Fibroblast of skin of back (primary cell): ENCODE measurements at places on chromosomes 12 and 14.

GRCh38 chr12:52274521-52275120 is at the start of gene KRT86:
TSS of gene KRT86 (plus strand) at chr12:52274645. CDS start at chr12:52301917, 27,272 bp downstream.
- no peak for DNase-seq

- no peak for DNase-seq
Observed at GRCh38 chr12:108764540-108765288, 33.4 kb upstream of the CORO1C start.

DNA sequence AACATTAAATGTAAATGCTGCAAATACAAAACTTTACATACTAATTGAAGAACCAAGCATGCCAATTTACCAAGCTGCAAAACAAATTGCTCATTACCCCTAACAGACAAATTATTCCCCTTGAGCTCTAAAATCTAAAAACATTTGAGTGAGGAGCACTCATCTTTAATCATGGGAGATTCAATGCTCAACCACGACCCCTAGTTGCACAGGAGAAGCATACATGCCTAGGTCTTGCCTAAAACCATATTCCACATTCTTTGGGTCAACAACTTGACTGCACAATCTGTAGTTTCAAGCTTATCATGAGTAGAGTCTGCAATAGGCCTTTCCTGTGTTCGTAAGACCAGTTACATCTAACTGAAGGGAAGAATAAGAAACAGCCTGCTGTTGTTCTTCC is 69.7 kb downstream of the MGAT4C start:
- peak; percentile 3 for DNase-seq

- DNase-seq = peak; percentile 48
Observed at GRCh38 chr12:21774358-21775132, at the start of gene KCNJ8. TSS of gene KCNJ8 (minus strand) at chr12:21774706. CDS start at chr12:21773616, 1,090 bp downstream.

DNA sequence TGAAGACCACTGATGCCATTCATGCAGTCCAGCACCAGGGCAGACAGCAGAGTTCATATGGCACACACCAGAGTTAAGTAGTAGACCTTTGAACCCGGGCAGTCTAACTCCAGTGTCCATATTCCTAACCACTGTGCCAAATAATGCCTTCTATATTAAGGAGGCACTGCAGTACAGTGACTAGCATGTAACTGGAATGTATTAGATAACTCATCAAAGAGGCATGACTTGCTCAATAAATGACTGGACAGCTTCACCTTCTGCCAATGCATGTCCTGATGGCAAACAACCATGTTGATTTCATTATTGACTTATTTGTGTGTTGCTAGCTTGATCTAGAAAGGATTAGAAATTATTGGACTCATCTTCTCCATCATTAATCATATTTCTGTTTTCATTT is 40.2 kb downstream of the DACT1 start:
- DNase-seq = no peak

DNA sequence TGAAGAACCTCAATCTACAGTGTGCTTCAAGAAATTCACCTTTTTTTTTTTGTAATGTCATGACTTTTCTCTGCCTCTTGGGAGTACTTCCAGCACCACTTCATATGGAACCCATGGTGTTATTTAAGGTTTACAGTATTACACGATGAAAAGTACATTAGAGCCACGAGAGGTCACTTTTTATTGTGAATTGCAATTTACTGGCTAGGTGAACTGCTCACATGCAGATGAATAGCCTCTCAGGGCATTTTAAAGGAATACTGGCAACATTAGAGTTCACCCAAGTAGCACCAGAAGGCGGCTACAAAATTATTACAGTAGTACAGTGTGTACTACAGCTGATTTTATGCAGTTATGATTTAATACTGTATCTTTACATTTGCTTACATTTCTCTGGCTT is 99.1 kb upstream of the PPP4R3A start:
- no peak for DNase-seq

DNA sequence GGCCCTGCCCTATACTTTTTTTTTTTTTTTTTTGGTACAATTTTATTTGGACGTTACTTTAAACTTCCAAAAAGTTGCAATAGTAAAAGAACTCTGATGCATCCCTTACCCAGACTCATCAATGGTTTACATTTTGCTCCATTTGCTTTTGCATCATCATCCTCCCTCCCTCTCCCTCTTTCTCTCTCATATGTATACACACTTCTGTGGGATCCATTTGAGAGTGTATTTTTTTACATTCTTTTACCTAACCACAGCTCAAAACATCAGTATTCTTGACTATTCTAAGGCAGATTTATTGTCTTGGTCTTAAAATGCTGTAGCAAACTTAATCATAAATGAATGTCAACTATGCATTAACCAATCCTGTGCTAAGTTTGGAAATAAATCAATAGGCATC is 111.6 kb downstream of the PRICKLE1 start:
- DNase-seq = peak; percentile 55

- DNase-seq = no peak
Observed at GRCh38 chr12:79299447-79300198, 391.1 kb downstream of the PAWR start.

DNA sequence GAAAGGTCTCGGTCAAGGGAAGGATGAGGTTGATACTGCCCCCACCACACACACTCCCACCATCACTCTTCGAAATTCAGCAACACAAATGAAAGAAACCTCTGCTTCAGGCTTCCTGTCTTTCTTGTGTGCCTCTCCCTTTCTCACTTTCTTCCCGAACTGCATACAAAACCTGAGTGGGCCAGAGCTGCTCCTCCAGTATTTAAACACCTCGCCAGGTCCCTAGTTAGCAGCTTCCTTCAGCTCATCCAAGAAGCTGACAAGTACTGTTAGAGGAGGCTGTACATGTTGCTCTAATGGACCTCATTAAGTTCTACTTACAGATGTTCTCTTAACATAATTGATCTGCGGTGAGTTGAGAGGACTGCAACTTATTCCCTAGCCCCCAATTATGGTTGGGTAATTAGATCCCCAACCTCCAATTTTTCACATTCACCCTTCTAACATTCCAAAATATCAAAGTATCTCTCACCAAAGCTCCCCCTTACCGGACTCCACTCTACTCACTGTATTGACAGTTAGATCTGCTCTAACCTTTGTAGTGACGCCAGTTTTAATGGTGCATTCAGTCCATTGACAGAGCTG is 4.1 kb upstream of the LMO3 start:
- no peak for DNase-seq

DNA sequence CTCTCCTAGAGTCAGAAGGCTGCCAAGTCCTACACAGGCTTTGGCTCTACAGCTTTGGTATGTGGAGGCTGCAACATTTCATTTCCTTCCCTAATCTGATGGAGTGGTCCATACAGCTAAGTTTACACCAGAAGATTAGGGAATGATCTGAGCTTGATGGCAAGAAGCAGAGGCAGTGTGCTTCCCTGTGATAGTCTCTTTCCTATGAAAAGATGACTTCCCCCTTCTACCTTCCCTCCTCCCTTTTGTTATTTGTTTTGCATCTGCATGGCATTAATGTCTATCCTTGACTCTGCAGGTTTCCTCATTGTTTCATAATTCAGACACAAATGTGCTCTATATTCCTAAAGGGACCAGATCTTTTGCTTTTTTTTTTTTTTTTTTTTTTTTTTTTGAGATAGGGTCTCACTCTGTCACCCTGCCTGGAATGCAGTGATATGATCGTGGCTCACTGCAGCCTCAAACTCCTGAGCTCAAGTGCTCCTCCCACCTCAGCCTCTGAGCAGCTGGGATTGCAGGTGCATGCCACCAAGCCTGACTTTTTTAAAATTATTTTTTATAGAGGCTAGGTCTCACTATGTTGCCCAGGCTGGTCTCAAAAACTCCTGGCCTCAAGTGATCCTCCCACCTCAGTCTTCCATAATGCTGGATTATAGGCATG is 76.3 kb downstream of the GRIP1 start:
- DNase-seq = no peak

DNA sequence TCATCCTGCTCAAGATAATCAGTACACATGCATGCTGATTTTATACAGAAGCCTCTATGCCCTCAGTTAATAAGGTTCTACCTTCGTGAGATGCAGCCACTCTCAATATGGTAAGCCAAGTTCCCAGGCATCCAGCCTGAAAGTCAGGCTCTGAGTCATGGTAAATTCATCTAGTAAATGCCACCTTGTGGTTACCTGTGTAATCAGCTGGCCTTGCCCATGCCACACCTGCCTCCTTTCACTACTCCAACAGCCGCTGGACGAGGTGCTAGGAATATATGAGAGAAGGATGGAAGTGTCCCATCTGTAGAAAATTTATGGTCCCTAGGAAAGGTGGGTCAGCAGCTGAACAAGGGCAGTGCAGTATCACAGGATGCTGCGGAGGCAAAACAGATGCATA is 207.3 kb downstream of the SSPN start:
- DNase-seq = no peak

DNA sequence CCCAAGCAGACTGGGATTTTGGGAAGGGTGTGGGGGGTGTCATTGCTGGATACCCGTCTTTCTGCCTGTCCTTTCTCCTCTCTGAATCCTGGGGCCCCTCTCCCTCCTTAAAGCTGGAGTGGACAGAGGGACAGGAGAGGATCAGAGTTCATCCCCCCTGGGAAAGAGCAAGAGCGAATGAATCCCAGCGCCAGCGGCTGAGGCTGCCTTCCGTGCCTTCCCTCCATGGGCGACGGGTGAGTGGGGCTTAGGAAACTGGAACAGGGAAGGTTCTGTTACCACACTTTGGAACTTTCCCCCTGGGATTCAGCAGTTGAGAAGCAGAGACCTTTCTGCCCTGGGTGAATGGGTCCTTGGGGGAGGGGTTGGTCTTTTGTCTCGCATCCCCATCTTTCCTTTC is 16.2 kb upstream of the RIN3 start:
- no peak for DNase-seq

- DNase-seq = peak; percentile 2
Observed at GRCh38 chr12:87728931-87729593, 300.1 kb downstream of the C12orf50 start.

DNA sequence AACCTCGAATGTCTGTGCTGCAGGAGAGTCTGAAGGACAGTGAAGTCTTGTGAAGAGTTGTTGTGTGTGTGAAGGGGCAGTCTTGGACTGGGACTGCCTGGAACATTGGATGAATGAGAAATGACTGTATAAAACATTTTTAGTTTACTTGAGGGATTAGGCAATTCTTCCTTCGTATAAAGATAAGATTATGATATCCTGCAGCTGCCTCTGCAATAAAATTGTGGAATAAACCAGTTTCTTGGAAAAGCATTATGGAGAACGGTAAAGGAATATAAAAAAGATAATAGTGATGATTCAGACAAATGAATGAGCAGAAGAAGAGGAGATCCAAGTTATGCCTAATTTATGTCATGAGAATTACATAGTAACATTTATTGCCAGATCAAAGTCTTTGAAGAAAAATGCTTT is 30.9 kb upstream of the LUM start:
- no peak for DNase-seq

- no peak for DNase-seq
Observed at GRCh38 chr12:30826276-30826675, 71.5 kb upstream of the CAPRIN2 start.

DNA sequence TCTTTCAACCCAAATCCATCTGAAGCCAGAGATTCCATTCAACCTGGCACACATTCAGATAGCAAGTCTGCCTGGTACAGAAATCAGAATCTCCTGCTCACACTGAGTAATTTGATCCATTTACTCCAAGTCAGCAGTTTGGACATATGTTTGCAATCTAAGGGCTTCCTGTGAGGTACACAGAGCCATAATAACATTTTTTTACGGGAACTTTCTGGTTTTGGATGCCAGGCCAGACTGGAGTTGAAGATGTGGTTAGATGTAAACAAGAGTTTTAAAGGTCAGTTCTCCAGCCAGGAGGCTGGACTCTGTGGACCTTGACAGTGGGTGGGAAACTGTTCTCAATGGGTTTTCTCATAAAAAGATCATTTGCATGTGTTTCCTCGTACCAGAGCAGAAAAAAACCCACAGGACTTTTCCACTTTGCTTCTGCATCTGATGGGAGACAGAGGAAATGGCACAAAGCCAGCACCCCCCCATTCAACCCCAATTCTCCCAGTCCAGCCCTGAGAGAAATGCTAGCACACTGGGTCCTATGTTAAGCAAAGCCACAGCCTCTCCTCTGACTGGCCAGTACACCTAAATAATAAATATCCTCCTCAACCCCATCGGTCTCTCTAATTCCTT is 17.7 kb upstream of the TSPAN11 start:
- DNase-seq = peak; percentile 72

GRCh38 chr14:42130815-42131214 is 524.1 kb downstream of the LRFN5 start:
- no peak for DNase-seq

GRCh38 chr14:93281937-93282336 is 50.9 kb downstream of the BTBD7 start:
- no peak for DNase-seq

DNA sequence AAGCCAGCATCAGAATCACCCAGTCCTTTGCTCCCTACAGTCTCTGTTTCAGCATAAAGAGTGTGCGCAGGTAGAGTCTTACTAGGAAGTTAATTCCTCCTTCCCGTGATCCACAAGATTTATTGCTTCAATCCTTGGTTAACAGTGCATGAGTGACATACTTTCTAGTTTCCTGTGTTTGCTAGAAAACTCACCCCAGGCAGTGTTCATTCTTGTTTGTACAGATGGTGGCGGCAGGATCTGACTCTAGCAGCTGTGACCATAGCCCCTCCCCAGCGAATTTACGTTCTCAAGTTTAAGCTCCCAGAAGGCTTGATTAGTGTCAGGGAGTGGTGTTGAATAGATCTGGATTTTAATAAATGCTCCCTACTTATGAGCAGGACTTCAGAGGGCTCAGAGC is 75.9 kb upstream of the ANO2 start:
- DNase-seq = peak; percentile 23

DNA sequence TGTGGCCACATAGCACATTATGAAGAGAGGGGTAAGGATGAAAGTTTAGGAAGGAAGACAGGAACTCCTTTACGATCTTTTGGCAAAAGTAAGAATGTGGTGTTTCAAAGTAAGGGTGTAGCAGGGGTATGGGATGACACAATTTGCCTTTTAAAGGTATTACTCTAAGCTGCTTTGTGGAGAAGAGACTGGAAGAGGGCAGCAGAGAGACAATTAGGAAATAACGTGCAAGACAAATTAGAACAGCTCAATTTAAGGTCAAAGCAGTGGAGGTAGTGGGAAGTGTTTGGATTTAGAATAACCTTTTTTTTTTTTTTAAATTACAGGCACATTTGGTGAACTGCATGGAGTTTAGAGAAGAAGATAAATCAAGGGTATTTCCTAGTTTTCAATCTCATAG is 342.6 kb downstream of the NOVA1 start:
- DNase-seq = peak; percentile 1

- no peak for DNase-seq
Observed at GRCh38 chr12:46550266-46550879, 177.8 kb upstream of the SLC38A2 start.

DNA sequence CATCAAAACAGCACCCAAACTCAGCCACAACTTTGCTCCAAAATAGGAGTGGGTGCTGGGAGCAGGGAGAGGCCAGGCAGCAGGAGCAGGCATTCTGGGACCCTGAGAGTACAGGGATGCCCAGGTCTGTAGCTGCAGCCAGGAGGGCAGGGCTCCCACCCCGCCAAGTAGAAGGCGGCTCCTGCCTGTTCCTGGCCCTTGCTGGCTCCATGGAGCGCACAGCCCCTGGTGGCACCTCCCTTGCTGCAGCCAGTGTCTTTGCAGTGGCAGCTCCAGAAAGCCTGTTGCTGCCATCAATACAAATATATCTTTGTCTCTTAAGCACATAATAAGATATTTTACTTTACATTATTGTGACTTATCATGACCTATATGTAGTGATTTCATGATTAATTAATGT is 1096.5 kb downstream of the FSCB start:
- no peak for DNase-seq

GRCh38 chr12:1117970-1118563 is 127.0 kb downstream of the ERC1 start:
- peak; percentile 67 for DNase-seq
